Keratinocyte (primary cell): ENCODE measurements at places on chromosomes 6 and 20. TPM values are rescaled to one million over a fixed set of nuclear protein-coding genes. Genes with fewer than 3 reads are reported as not detected.

SLC22A7 gene
- not detected in 3 replicates for polyA plus RNA-seq

KHDC1L gene
- polyA plus RNA-seq: 0.10 TPM in 1 of 3 replicates, not detected in the others

EBF4 gene
- polyA plus RNA-seq: 0.12 to 0.17 TPM in 2 of 3 replicates, not detected in the other

GGTLC1 gene
- polyA plus RNA-seq: not detected in 3 replicates

DNA sequence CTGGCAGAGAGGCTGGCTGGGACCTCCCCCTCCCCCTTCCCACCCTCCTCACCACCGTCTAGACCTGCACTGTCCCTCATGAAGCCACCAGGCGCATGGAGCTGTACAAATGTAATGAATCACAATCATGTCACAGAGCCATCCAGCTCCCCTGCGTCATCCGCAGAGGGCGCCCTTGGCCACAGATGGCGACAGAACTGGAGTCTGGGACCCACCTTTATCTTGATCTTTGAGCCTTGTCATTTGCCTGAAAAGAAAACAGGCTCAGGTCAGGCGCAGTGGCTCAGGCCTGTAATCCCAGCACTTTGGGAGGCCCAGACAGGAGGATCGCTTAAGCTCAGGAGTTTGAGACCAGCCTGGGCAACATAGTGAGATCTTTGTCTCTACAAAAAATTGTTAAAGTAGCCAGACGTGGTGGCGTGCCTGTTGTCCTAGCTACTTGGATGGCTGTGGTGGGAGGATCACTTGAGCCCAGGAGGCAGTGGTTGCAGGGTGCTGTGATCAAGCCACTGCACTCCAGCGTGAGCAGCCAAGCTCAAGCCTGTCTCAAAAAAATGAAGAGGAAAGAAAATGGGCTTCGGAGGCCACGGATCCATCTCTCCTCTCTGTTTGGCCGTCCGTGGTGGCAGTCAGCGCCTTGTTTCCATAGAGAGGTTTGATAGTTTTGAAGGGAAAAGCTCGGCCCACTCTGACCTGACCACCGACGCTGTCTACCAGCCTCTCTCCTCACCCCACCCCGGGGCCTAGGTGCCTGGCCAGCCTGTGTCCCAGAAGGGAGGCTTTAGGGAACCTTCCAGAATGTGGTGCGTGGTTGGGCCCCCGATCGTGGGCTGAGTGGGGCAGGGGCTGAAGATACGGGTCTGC is 6.2 kb downstream of the COL9A3 start:
- DNase-seq: no peak

- DNase-seq: no peak
Measured at GRCh38 chr6:13212538-13212937, 115.8 kb downstream of the TBC1D7 start.

GRCh38 chr6:7249946-7250643 is 62.9 kb downstream of the SSR1 start:
- no peak for DNase-seq

GRCh38 chr6:781350-781961 is 88.5 kb upstream of the EXOC2 start:
- no peak for DNase-seq

DNA sequence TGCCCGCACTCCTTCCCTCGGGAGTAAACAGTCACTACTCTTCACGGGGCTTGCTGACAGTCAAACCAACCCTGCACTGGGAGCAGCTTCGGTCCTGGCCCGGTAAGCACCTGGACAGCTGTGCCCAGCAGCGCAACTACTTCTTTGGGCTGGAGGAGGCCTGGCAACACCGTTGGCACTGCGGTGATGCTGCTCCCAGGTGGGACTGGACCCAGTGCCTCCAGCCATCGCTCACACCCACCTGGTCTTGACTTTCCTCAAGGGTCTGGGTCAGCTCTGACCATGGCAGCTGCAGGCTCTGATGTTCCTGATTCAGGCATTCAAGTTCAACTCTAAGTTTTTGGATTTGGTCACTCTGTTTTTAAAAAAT is 53.8 kb downstream of the GINS1 start:
- DNase-seq: no peak

- DNase-seq: peak; percentile 55
Measured at GRCh38 chr6:43455531-43456428, at the start of gene DLK2. TSS of gene DLK2 (minus strand) at chr6:43455548. CDS start at chr6:43454825, 723 bp downstream.

GRCh38 chr6:75025371-75025770 is 180.5 kb downstream of the COL12A1 start:
- no peak for DNase-seq

DNA sequence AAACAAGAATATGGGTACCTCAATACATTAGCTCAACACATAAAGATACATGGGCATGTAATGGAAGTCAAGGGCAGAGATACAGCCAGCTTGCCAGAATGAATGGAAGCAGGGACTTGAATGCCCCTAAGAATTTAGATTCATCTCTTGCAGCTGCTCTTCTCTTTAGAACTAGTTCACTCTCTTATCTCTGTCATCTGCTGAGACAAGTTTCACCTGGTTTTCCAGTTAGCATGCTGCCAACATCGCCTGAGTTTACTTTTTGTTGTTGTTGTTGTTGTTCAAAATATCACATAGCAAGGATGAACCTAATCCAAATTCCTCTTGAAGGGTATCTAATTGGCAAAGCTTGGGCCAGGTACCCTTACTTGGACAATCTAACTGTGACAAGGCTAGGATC is 14.1 kb upstream of the PAQR8 start:
- DNase-seq: no peak

GRCh38 chr20:568097-568652 is 24.6 kb upstream of the CSNK2A1 start:
- no peak for DNase-seq

DNA sequence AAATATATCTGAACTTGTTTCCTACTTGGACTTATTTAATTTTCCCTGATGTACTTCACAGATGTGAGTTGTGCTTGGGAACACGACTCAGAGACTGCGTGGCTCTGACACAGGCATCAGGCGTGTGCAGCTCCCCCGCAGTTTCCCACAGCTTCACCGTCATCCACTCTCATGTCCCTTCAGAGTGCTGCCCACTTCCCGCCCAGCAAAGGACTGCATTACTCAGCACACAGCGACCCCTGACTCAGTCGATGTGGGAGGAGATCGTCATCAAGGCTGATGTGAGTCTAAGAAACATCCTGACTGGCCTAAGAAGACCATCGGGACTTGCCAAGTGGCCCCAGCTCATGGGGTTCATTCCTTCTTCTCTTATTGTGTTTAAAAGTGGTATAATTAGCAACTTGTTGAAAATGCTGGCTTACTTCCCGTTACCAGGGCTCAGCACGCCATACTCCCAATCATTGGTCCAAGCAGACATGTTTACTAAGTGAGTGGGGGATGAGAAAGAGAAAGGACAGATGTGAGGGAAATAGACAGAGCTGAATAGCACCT is 539.4 kb upstream of the JARID2 start:
- peak; percentile 57 for DNase-seq

- no peak for DNase-seq
Measured at GRCh38 chr6:12404651-12405050, 114.5 kb downstream of the EDN1 start.

DNA sequence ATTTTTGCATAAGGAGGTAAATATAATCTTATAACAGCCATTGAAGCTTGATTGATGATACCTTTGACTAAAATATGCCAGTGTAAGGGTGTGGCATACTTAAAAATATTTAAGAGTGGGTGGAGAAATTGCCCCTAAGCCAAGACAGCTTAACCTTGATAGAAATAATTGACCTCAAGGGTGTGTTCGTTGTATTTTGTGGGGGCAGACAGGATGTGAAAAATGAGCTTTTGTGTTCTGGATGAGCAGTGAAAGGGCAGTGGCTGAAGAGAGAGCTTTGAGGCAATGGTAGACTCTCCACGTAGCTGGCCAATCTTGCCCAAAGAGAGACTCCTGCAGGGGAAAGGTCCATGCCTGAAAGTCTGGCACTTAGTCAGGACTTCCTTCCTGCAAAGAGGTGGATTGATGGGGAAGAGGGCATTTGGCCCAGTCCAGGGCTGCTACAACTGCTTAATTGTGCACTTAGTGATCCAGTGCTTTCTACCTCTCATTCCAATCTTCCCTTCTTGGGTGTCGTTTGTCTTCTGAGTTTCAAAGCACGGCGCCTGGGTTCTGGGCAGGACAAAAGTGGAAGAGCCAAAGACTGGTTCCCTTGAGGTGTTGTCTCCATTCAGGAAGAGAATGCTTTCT is 15.6 kb upstream of the CD109 start:
- no peak for DNase-seq

DNA sequence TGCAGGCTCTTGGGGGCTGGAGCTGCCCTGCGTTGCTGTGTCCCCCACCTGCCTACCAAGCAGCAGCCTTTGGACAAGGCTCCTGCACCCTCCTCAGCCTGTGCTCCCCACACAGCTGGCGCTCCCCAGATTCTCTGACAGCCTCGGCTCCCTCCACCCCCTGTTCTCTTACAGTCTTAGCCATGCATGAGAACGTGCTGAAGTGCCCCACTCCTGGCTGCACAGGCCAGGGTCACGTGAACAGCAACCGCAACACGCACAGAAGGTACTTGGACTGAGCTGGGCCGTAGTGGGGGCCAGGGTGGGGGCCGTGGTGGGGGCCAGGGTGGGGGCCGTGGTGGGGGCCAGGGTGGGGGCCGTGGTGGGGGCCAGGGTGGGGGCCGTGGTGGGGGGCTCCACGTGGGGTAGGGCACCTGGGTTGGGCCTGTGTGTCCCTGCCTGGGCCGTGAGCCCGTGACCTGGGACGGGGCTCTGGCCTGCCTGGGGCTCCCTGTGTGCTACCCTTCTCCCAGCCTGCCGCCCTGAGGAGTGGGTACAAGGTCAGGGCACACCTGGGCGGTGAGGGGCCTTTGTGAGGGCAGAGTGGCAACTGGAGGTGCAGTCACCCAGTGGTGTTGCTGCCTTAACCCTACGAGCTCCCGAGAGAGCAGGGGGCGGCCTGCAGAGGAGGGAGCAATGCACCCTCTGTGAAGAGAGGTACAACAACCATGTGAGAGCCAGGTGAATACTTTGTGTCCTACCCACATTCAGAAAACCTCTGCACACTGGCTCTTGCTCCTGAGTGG is 43.5 kb upstream of the PCMTD2 start:
- DNase-seq: no peak

DNA sequence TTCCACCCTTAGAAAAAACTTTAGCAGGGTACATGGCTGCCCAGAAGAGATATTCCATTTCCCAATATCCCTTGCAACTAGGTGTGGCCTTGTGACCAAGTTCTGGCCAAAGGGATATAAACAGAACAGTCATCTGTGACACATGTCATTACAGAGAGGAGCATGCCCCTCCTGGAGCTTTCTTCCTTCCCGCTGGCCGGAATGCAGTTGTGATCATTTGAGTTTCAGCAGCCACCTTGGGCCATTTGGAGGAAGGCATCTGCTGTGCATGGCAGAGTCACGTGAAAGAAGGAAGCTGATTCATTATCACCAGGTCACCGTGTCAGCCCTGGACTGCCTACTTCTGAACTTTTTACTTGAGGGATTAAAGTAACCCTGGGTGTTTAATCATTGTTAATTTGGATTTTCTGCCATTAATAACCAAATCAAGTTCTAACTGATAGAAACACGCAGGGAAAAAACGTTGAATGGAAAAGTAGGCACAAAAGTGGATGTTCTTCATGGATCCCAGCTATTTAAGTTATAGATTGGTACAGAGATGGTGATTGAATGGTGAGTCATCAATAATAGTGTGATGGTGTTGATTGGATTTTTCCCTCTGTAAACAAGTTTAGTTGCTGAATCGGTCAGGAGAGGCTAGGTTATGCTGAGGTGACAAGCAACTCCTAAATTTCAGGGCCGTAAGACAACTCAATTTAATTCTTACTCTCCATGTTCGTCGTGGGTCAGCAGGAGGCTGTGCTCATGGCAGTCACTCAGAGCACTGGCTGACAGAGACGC is 80.7 kb upstream of the CCDC167 start:
- no peak for DNase-seq

DNA sequence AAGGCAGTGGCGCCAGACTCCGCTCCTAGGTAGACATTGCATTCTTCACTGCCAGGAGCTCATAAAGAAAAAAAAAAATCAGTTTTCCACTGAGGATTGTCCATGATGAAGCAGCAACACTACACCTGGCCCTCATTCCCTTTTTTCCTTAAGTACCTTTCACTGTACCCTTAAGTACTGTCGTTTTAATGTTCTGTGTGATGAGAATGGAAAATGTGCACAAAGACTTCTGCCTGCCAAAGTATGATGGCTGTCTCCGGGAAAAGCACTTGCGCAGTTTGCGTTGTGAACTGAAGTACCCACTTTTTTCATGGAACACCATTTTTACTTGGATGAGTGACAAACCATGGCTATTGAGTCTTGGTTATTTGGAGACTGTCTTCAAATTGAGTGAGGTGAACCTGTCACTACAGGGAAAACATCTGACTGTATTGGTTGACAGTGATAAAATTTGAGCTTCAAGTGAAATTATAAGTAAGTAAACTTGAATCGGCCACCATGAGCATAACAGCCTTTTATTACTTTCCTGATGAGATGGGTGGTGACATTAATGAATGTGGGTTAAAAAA is 104.8 kb downstream of the NCOA3 start:
- DNase-seq: no peak

- DNase-seq: no peak
Measured at GRCh38 chr6:164102693-164103092, 688.2 kb downstream of the QKI start.

GRCh38 chr20:47906348-47906660 is 121.0 kb upstream of the SULF2 start:
- no peak for DNase-seq

DNA sequence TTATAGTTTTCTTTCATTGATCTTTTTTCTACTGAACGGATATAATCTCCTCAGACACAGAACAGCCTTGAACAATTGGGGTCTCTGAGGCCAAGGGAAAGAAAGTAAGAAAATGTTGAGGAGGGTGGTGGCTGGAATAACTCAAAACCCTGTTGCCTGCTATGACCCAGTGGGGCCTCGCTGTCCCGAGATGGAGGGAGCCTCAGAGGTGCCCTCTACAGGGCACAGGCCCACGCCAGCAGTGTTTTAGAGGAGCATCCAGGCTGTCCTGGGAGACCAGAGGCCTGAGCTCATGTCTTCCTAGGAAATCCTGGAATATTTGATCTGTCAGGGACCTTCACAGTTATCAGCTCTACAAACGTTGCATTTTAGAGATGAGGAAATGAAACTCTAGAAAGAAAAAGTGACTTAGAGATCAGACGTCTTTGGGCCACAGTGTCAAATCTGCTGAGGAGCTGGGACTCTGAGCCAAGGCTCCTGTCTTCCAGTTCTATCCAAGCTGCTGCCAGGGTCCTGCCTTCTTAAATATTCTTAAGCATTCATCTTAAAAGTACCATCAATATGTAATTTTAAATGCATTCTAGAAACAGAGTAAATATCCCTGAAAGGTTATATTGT is 26.3 kb downstream of the ALDH5A1 start:
- no peak for DNase-seq

DNA sequence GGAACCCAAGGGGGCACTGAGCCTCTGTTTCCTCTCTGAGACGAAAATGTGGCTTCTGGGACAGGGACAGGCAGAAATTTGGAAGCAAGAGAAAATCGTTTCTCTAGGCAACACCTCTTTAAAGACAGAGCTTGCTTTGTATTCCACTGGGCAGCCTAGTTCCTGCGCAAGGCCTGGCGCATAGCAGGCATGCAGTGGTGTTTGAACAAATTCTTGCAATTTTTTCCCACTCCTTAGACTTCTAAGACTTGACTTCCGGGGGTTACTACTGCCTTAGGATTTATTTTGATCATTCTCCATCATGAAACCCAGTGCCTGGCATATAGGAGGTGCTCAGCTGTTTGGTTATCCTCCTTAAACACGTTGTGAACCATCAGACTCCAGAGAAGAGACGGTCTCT is 249.0 kb upstream of the KCNG1 start:
- no peak for DNase-seq
